AG09319 (cell line): ENCODE measurements at places on chromosomes 6 and 20.
A peak's percentile ranks its signal among the peaks of the same experiment; 100 is the strongest.

GRCh38 chr6:39181333-39181732 lies 47.9 kb downstream of the KCNK5 start:
- no peak for DNase-seq

DNA sequence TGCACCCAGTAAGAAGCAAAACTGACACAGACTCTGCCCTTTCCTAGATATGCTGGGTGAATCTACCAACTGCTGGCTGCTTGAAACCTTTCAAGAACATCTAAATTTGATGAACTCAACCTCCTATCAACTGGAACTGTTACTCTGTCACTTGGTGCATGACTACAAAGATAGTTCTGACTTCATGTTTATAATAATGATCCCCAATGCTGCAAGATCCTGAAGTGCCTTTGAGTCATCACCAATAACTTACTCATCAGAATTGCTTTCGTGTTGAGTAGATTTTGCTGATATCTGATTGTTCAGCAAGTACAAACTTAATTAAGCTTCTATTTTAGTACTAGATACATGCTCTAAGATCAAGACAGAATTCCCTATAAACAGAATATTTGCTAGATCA lies 100.2 kb upstream of the ARMC2 start:
- DNase-seq, result no peak

- no peak for DNase-seq
Measured at GRCh38 chr6:28982476-28983266, 22.4 kb downstream of the ZNF311 start.

GRCh38 chr20:62551407-62552323 lies 75.9 kb upstream of the GATA5 start:
- DNase-seq, result no peak

GRCh38 chr20:45419188-45420091 lies 3.5 kb downstream of the PIGT start:
- DNase-seq, result peak; percentile 90

- DNase-seq, result no peak
Measured at GRCh38 chr6:157860505-157860991, 37.5 kb downstream of the SNX9 start.

DNA sequence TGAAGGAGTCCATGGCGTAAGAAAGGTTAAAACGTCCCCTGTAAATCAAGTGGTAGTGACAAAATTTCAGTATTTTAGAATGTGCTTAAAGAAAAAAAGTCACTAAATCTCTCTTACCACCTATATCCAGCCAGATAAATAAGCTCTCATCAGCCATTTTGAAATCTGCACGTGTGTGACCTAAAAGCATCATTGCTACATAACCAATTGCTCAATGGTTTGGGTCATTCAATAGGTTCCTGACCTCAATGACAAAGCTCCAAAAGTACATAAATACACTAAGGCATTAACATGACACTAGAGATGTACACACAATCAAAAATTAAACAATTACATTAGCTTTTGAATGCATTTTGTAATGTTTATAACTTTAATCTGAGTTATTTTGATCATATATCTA lies 272.4 kb downstream of the GMDS start:
- no peak for DNase-seq

GRCh38 chr20:58177799-58178198 lies 50.7 kb downstream of the ANKRD60 start:
- DNase-seq, result no peak

GRCh38 chr6:56841751-56842150 lies 113.2 kb upstream of the BEND6 start:
- DNase-seq, result no peak

GRCh38 chr20:45921337-45922189 lies 9.6 kb upstream of the PLTP start:
- DNase-seq, result no peak

DNA sequence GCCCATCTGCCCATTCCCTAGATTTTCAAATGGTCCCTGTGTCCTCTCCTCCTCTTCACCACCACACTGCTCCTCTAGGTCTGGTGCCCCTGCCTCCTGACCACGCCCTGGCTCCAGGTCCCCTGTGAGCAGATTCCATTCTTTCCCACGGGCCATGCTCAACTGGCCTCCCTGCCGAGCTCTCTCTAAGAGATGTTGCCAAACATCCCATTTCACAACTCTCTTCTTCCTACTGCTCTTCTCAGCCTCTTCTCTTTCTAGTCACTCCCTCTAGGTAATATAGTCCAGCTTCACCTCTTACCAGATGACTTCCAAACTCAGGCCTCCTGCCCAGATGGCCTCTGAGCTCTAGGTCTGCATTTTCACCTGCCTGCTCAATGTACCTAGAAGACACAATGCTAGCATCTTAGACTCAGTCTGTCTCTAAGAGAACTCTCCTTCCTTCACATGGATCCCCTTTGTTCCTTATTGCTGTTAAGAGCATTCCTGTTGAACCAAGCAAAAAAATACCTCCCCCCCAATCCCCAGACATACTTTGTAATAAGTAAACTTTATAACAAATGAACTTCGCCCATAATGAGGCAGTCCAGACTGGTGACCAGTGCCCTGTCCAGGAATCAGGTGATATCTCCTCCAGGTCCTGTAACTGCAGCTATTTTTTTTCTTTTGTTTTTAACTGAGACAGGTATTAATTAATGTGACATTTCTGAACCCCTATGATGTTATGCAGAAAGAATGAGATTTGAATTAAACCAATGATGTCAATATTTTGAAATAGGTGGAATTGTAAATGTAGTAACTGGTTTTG lies 79.0 kb downstream of the LYRM4 start:
- no peak for DNase-seq

- no peak for DNase-seq
Measured at GRCh38 chr6:127893541-127893940, 7.3 kb downstream of the THEMIS start.

DNA sequence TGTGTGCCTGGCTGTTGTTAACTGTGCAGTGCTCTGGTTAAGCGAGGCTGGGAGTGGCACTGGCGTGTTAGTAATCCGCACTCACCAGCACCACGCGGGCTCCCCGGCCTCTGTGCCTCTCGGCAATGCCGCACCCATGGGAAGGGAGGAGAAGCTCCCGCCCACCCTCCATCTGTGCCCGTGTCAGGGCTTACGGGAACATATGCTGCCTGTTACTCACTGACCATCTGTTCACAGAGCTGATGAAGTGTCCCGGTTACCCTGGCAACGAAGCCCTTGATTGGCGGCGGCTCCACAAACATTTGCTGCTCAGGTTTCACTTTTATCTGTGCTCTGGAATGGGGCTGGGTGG lies 114.7 kb downstream of the PSMB1 start:
- DNase-seq, result peak; percentile 98
